ENCODE measurements at places on chromosomes 1 and 21.

DNA sequence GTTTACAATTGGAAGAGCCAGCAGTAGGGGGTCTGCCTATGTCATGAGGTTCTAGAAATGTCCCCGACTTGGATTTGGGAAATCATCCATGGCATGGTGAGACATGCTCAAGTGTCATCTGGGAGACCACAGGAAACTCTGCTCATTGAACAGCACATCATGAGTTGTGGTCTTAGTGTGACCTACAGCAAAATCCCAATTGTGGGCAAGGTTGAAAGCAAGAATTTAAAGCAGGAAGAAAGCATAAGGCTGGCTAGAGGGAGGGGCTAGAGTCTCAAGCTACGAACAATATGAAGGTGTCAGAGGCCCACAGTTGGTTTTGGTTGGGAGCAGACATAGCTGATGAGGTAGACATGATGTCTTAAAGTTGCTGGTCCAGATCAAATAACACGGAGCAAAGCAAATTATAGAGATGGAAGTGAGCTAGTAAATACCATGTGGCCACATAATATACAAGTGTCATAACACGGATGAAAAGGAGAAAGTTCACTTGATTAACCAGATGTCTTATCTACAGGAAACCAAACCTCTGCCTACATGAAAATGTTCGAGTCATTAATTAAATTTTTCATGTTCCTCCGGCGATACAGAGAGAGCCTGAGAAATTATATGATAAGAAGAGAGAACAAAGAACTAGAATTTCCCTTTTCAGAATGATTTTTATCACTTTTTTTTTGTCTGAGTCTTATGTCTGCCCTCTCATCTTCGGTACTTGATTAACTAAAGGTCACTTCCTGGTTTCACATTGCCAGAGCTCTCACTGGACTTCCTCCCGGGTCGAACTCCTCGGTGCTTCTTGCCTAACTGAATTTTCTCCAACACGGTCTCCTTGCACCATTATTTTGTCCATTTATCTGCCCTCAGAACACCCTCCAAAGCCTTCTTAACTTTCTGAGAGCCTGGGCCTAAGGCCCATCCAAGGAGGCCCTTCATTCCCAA lies 67.5 kb upstream of the DUSP10 start:
- DNase-seq = no peak

GRCh38 chr1:7186382-7187111 lies 401.3 kb downstream of the CAMTA1 start:
- no peak for DNase-seq

DNA sequence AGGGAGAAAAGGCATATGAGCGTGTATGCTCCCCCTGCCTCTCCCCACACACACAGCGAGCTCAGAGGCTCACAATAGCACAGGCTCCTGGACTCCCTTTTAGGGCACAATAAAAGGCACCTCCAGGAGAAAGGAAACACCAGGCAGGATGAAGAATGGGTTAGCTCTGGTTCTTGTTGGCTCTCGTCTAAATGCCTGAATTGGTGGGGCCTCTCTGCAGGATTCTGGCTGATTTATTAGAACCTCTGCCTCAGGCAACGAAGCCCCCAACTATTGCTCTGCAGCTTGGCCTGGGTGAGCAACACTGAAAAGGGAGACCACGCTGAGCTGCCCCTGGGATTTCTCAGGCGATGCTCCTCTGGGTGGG lies 590.9 kb upstream of the PLXNA2 start:
- no peak for DNase-seq

DNA sequence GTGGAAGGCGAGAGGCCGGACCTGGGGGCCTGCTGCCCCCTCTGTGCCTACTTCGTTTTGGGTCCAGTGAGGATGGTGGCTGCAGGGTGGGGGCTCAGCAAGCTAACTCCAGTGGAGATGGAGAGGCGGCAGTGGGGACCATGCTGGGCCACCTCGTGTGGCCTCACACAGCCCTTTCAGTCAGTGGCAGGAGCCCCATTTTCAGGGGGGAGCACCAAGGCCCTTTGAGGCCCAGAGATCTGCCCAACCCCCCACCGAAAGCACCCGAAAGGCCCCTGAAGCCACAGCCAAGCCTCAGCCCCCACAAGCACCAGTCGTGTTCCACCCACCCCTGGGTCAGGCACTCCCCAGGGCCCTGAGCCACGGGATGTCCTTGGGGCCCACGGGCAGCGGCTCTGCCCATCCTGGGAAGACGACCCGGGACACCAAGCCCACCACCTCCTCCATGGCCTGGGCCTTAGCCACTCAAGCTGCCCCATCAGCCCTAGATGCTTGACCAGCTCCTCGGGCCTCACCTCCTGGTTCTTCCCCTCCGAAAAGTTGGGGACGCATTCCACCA lies 345 bp downstream of the FTCD start:
- DNase-seq = no peak

- no peak for DNase-seq
Measured at GRCh38 chr1:235127203-235127602, 1.4 kb downstream of the TOMM20 start.

DNA sequence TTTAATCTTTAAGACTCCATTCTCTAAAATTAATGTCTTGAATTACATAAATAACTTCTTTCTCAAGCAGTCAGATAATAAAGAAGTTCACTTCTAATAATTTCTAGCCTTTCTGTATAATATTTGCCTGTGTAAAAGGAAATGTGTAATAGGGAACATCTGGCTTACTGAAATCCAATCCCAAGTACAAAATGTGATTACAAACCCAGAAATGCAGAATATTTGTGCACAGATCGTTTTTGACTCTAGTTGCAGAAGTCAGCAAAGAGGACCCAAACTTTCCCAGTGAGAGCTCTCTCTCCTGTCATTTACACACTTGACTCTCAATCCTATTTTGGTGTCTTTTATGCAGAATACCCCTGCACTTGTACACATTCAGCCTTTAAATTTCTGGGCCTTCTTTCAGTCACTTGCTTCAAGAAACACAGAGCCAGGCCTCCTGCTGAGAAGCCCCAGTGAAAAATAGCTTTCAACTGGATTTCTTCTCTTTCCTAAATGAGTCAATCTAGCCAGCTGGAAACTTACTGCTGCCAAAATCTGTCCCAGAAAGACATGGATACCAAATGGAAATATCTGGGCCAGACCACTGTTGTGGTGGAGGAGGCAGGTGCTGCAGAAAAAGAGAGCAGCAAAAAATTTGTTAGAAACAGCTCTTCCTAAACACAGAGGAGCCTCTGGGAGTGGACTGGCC lies 68.5 kb upstream of the ADAM30 start:
- peak; percentile 73 for DNase-seq

DNA sequence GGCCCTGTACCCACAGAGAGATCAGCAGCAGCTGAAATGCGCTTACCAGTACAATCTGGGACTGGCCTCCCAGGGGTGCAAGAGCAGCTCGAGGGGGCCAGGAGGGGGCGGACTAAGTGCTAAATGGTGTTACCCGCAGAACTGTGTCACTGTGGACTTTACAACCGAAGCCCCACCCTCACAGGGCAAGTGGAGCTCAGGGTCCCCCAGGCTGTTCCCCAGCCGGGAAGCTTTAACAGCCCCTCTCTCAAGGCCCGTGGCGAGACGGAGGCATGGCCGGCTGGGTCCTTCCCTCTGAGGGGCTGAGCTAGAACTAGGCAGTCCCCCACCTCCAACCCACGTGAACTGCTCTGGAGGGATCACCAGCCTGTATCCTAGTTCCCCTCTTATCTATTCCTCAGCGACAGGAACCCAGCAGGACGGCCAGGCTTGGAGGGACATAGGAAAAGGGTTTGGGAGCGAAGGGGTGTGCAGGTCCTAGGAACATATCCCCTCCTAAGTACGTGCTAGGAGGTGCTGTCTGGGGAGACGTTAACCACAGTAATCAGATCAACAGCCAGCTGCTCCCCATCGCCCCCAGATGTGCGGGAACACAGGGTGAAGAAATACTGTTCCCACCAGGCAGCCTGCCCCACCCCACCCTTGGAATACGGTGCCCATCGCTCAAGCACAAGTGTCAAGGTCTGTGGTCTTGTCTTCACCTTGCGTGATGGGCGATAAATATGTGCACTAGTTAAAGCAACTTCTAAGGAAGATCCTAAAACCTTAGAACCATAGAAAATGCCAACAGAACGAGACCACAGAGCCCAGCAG lies 24.4 kb downstream of the ZBTB17 start:
- no peak for DNase-seq

- DNase-seq = no peak
Measured at GRCh38 chr1:83805921-83806320, 193.0 kb downstream of the TTLL7 start.

DNA sequence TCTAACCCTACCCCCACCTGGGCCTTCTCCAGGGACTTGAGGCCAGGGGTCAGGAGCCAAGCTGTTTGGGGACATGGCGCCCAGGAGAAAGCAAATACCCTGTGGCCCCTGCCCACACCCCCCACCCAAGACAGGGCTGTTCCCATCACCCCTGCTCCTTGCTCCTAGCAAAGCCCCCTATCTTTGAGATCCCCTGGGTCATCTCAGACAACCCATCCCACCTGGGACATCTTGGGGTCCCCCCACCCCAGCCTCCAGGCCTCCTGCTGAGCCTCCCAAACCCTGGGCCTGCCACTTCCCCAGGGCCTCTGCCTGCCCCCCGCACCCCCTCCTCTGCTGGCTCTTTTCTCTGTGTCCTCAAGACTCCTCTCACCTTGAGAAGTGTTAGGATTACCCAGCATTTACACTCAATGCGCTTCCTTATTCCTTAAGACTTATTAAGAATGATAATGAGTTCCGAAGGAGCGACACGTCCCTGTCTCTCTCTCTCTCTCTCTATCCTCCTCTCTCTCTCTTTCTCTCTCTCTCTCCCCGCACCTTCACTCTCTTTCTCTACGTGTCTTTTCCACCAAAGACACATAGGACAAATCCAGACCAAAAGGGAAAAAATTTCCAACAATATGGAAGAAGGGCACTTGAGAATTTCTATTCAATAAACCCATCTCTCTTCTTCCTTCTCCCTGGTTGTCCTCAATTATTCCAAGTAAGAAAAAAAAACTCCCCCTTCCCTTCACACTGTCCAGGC lies 7.2 kb downstream of the CASZ1 start:
- DNase-seq = no peak

GRCh38 chr1:40045182-40045581 lies 4.7 kb downstream of the CAP1 start:
- DNase-seq = no peak

- no peak for DNase-seq
Measured at GRCh38 chr1:226722240-226722900, 16.7 kb downstream of the ITPKB start.

DNA sequence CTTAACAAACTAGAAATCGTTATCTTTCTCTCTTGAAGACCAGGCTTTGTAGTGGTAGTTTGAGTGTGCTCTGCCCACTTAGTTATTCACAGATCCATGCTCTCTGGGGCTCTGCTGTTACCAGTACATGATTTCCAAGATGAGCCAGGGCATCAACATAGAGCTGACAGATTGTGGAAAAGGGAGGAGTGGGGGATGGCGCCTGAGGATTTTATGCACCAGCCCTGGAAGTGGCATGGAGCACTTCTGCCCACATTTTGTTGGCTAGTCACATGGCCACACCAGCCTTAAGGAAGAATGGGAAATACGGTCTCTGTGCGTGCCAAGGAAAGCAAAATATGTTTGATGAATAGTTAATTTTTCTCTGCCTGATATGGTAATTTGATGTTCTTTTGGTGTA lies 18.2 kb downstream of the TSNAX start:
- DNase-seq = no peak

DNA sequence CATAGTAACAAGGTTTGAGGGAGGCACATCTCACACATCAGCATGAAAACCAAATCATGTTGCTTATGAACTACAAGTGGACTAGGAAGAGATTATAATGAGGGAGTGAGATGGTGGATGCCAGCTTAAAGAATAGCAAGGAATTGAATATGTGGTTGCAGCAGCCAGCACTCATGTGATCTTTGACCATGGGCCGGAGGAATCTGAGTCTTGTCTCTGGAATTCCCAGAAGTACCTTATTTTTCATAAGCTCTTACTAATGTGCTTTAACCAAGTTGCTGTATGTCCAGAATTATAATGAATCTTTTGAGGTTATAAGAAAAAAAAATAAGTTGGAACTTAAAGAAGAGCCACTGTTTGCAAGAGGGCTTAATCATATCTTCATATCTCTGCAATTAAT lies 97.0 kb downstream of the DISP1 start:
- DNase-seq = no peak

- DNase-seq = no peak
Measured at GRCh38 chr21:45381036-45381787, 23.8 kb upstream of the COL18A1 start.

- no peak for DNase-seq
Measured at GRCh38 chr1:163298365-163298764, 23.4 kb upstream of the NUF2 start.

DNA sequence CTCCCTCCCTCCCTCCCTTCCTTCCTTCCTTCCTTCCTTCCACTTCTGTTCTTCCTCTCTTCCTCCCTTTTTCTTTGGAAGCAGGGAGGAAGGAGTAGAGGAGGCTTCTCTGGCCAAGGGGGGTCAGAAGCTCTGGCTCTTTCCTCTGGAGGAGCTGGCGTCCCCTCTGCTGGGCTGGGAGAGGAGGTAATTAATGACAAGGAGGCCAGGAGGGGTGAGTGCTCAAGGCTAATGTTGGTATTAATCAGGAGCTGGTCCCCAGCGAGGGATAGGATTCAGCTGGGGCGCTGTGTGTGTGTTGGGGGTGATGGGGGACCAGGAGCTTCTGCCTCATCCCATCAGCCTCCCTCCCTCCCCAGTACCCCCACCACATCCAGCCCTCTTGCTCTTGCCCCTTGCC lies 6.2 kb upstream of the PEAR1 start:
- no peak for DNase-seq

DNA sequence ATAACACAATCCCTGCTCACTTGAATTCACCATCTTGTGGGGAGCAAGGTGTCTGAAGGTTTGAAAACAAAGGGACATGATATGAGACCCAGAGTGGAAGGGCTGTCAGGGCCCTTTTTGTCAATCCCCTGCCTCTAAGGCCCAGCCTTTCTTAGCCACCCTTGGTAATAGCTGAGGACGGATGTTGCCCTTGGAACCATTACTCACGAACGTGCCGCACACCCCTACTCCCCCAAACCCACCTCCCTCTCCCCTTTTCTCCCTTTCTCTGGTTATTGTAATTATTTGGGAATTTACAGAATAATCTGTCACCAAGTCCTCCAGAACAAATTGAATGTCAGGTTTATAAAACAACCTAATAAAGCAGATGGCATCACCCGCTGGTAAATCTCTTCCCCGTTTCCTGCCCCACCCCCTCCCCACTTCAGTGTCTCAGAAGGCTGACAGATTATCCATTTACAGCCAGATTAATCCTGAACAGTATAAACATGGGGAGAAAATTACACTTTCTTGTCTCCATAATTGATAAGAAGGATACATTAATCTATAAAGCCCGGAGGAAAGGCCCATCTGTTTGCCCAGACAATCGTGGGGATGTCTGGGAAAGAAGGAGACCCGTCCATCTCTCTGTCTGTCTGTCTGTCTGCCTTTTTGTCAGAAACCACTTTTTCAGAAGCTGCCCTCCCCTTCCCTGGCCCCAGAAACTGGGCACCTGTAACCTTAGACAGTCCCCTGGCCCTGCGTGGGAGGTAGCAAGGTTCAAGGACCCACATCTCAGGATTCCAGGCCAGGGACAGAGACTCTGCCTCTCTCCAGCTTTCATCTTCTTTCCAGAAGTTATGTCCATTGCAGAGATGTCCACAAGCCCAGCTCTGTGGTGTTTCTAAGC lies 60.6 kb upstream of the CD34 start:
- no peak for DNase-seq

GRCh38 chr1:174700775-174701174 lies 253.0 kb downstream of the GPR52 start:
- DNase-seq = peak; percentile 68

All from fibroblast of gingiva (primary cell).